Femur (tissue), 1 donor: ENCODE measurements at places on chromosomes 5 and 9.
A peak's percentile ranks its signal among the peaks of the same experiment; 100 is the strongest.

DNA sequence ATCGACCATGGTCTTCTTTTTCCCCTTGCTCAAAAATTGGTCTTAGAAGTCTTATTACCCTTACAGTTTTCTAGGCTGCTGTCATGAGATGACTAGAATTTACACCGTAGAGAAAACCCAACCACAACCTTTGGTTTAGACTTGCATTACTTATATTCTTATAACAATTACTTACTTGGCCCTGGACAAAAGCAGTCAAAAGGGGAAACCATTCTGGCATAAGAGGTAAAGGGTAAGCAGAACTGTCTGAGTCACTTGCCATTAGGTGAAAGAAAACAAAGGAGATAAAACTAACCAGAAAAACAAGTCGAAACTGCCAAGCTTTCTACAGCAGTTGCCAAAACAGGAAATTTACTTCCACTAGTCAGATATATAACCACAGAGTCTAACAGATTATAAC is 17.9 kb downstream of the TMEM245 start:
- DNase-seq, result no peak

DNA sequence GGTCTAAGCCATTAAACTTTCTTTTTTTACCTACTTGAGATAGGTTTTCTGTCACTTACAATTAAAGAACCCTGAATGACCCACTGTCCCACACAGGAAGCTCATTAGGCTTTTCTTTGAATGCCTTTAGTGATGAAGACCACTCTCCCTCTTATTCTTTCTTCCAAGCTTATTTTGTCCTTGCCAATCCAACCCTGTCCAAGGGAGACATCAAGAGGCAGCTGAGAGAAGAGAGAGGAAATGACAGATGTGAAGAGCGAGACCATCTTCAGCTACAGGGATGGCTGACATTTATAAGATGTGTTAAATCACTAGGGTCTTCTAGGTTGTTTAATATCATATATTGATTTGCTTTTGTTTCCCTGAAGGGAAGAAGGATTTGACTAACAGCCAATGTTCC is 133.5 kb downstream of the FAM114A2 start:
- DNase-seq, result no peak

GRCh38 chr5:15393146-15393545 is 106.8 kb upstream of the FBXL7 start:
- DNase-seq, result no peak

- no peak for DNase-seq
These were observed 178.9 kb downstream of the SEMA6A start for GRCh38 chr5:116395631-116396203.

GRCh38 chr5:116577064-116577788 is 2.6 kb upstream of the SEMA6A start:
- no peak for DNase-seq

DNA sequence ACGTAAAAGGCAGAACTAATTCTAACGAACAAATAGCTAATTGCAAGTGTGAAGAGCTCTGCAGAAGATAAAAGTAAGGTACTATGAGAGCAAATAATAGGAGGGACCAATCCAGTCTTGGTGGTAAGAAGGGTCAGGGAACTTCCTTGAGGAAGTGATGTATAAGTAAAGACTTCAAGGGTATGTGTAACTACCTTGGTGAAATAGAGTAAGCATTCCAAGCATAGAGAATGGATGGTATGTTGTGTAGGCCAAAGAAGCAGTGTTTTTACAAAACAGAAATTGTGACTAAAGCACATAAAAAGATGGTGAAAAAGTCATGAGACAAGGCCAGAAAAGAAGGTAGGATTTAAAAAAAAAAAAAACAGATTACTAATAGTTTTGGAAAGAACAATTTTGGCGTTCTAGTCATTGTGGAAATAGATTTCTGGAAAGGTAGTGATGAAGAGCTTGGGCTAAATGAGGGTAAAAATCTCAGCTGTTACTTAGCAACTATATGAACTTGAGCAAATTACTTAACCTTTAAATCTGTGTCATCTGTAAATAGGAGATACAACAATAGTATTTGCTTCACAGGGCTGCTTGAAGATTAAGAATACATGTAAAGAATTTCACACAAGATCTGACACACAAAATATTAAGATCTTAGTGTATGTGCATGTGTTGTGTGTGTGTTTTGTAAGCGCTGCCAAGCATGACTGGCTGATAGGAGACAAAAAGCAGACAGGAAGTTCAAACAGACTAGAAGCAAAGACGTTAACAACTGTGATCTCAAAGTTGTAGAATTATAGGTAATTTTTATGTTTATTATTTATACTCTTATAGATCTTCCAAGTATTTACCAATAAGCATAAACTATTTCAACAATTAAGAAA is 73.5 kb downstream of the NR6A1 start:
- DNase-seq, result no peak

- DNase-seq, result no peak
These were observed 7.2 kb downstream of the EPB41L4A start for GRCh38 chr5:112411903-112412302.

- DNase-seq, result no peak
These were observed 55.2 kb upstream of the PSD2 start for GRCh38 chr5:139740138-139740991.

DNA sequence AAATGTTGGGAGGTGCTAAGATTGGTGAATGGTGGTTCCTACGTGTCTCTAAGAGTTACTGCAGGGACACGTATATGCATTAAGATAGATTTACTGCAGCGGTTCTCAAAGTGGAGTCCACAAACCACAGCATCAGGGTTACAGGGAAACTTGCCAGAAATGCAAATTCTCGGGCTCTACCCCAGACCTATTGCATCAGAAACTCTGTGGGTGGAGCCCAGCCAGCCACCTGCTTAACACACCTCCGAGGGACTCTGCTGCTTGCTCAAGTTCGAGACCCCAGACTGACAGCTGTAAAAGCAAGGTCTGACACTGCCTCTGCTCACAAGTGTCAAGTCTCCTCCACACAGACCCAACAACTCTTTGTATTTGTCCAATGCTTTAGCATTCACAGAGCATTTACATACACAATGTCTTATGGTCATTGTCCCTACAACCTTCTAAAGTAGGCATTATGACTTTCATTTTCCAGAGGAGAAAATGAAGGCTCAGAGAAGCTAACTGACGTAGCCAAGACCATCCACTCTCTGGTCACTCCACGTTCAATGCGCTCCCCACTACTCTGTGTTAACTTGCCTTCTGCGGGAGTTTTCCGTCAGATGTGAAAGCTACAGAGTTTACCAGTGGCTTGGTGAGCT is 48.8 kb downstream of the HSD17B3 start:
- DNase-seq, result no peak

DNA sequence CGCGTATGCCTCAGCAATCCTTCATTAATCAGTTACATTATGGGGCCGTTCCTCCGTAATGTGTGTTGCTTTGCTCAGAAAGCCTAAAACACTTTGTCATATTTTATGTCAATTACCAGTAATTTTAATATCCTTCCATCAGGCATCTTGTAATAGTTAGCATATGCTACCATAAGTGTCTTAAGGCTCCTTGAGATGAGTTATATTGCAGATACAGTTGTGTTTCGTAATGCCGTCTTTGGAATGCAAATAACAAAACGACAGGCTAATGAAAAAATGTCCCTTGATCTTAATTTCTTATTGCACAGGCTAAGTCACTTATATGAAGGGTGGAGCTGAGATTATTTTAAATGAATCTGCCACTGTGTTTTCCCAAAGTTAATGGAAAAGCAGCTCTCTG is 50.5 kb downstream of the TBCA start:
- no peak for DNase-seq

DNA sequence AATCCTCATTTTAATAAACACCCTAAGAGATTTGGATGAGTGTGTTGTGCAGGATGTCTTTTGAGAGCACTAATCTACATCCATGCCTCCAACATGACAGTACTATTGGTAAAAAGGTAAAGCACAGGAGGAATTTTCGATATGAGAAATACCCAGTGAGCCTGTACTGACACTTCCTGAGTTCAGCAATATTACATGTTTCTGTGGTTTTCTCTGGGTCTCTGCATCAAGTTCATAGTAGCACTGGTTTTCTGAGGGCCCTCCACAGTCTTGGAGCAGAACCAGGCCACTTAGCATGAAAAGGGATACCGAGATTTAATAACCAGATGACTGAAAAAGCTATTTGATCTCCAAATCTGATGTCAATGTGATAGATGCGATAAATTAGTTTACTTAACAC is 524.1 kb downstream of the TMEM38B start:
- DNase-seq, result no peak

GRCh38 chr9:98556511-98556910 is 152.2 kb downstream of the GABBR2 start:
- no peak for DNase-seq

DNA sequence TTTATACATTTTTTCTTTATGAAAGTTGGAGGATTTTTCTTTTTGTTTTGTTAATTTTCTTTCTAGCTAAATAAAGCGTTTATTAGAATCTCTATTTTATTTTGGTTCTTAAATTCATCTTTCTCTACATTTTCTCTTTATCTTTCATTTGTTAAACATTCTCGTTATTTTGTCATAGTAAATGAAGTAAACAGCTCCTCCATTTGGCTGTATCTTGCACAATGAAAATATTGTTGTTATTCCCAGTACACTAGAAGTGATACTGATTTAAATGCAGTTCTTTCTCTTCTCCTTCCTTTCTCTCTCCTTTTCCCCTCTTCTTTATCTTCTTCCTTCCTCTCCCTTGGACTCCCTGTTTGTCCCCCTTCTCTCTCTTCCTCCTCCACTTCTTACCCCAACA is 88.8 kb downstream of the FER start:
- no peak for DNase-seq

GRCh38 chr9:134670851-134671281 is 29.3 kb downstream of the COL5A1 start:
- DNase-seq, result no peak

GRCh38 chr9:3018691-3019230 is 174.9 kb upstream of the PUM3 start:
- DNase-seq, result no peak

DNA sequence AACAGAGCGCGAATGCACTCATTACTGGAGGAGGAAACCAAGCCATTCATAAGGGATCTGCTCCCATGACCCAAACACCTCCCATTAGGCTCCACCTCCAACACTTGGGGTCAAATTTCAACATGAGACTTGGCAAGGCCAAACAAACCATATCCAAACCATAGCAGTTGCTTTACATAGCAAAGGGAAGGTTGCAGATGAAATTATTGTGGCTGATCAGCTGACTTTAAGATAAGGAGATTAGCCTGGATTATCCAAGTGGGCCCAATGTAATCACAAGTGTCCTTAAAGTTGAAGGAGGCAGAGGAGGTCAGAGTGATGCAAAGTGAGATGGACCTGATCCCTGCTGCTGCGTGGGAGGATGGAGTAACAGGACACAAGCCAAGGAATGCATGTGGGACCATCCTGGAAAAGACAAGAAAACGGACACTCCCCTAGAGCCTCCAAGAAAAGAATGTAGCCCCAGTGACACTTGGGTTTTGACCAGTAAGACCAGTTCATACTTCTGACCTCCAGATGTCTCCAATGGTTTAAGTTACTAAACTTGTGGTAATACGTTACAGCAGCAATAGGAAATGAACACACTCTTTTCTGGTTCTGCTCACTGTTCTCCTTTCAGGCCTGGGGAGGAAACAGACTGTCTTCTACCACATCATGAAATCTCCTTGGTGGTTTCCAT is 167.3 kb downstream of the GNAQ start:
- no peak for DNase-seq

GRCh38 chr9:25917731-25918362 is 239.6 kb upstream of the TUSC1 start:
- no peak for DNase-seq

DNA sequence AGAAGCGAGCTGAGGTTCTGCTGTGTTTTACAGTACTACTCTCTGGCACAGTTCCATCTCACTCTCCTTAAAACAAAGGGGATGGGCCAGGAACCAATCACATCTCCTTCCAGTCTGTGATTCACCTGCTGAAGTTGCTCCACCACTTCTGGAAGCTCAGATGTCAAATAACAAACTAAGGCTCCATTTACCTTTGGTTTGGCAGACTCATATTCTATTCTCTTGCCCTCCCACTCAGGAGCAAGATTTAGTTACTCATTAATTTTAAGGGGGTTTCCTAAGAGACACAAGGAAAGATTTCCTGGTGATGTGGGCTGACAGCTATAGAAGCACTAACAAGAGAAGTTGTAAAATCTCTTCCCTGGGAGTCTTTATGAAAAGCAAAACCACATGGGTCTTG is 37.8 kb upstream of the KIF2A start:
- DNase-seq, result no peak

GRCh38 chr9:23123048-23123632 is 676.5 kb downstream of the DMRTA1 start:
- peak; percentile 39 for DNase-seq

GRCh38 chr5:180602481-180603075 is 11.3 kb upstream of the SCGB3A1 start:
- DNase-seq, result peak; percentile 13

GRCh38 chr5:88660264-88660946 is 222.6 kb downstream of the MEF2C start:
- DNase-seq, result peak; percentile 36

DNA sequence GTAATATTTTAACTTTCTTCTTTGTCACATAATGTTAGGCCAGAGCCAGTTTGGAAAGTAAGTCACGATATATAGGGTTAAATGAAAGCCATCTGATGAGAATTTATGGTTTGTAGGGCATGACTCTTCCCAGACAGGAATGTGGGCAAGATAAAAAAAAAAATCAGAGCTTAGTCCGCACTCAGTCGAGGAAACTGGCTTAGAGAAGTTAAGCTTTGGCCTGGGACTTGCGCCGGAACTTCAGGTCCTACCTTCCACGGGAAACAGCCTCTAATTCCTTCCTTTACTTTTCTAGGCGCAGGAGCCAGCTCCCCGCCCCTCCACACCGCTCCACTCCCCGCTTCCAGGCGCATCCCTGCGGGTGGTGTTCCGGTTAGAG is 475 bp downstream of the DDX31 start:
- DNase-seq, result no peak

GRCh38 chr5:103569313-103570060 is 6.9 kb upstream of the NUDT12 start:
- no peak for DNase-seq

DNA sequence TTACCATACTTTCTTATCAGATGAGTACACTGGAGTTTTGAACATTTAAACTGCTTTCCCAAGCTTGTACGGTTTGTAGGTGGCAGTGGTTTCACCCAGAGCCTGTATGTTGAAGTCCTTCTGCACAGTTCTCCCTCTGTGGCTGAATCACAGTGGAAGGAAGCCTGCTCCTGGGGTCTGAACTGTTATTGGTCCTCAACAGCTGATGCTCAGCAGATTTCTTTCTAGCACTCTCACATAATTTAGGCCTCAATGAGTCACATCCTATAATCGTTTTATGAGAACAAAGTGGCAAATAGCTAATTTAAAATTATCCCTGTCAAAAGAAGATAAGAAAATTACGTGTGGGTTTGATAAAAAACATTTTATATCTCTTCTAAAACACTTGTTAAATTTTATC is 229.7 kb downstream of the TLE4 start:
- DNase-seq, result no peak
